ENCODE measurements at places on chromosomes 7 and 10. TPM values are rescaled to one million over a fixed set of nuclear protein-coding genes. Genes with fewer than 3 reads are reported as not detected.

The LIPK gene
- total RNA-seq: not detected

The DIP2C gene
- 9.7 TPM for total RNA-seq

The SPDYE2 gene
- not detected for total RNA-seq

The TMEM236 gene
- total RNA-seq: 0.08 TPM

The HHEX gene
- 12.7 TPM for total RNA-seq

The NUTM2A gene
- total RNA-seq: 0.08 TPM

All from A549 treated with Mapracorat at 1 μM for 4 hours (cell line).